GOT3 (cell line): ENCODE measurements at places on chromosomes 5 and 9.

- no peak for DNase-seq
These were observed 755.5 kb upstream of the ADAMTS16 start for GRCh38 chr5:4384649-4385048.

DNA sequence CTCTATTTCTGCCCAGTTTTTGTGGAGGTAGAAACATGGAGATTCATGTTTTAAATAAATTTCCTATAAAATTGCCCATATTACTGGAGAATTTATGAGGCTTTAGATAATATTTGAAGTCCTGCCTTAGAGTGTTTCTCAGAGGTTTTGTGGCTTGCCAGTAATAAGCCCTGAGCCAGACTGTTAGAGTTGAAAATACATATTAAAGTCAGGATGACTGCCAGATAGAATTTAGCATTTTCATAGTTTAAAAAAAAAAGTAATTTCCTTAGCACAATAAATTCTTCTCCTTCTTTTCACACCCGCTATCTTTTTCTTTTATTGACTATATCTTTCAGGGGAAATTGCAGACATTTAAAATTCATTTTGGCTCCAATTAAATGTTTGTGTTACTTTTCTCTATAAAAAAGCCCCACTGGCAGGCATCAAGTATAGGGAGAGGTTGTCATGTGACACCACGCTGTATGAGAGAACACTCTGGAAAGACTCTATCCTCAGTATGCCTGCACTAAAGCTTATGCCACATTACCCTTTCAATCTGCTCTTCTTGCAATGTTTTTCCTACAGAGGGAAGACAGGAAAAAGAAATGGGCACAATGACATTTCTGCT lies 135.2 kb downstream of the MPDZ start:
- no peak for DNase-seq

GRCh38 chr9:14052359-14052758 lies 261.6 kb downstream of the NFIB start:
- no peak for DNase-seq

DNA sequence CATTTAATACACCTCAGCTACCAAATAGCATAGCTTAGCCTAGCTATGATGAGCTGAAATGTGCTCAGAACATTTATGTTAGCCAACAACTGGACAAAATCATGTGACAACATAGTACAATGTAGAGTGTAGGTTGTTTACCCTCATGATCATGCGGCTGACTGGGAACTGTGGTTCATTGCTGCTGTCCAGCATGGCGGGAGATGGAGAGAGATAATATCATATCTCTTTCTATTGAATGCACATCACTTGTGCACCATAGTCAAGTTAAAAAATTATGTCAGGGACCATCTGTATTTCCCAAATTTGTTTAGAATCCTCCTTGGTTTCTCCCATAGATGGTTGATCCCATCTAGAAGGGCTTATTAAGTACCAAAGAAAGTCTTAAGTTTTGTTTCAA lies 151.1 kb upstream of the ELL2 start:
- no peak for DNase-seq

- no peak for DNase-seq
These were observed 154.8 kb upstream of the TBC1D2 start for GRCh38 chr9:98410185-98410697.
